ENCODE measurements at places on chromosomes 11 and 22.

DNA sequence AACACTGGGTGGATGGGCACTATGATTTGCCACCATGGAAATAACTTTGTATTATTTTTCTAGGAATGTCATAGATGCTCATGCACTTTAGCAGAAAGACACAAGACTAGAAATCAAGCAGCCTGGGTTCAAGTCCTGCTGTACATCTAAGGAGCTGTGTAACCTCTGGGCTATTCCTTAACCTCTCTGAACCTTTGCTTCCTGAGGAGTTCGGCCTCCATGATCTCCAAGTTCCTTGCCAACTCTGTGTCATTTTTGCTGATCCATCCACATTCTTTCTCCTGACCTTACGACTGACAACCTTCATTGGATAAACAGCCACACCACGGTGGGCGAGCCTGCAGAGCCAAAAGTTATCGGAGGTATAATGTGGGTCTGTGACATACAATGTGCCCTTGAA is 24.1 kb downstream of the ETS1 start:
- no peak for DNase-seq

DNA sequence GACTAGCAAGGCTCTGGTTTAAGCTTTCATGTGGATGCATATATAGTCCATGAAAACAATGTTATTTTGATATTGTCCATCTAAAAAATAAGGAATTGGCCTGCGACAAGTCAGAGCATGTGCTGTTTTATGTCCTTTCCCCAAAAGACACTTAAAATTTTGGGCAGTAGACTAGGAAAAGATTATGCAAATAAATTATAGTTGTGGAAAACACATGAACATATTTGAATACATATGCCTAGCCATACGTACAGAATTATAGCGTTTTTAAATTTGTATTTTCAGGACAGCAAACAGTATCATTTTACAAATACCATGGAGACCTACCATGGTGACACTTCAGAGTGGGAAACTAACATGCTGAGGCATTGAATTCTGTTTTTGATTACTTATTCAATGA is 113.8 kb upstream of the SLC5A12 start:
- no peak for DNase-seq

DNA sequence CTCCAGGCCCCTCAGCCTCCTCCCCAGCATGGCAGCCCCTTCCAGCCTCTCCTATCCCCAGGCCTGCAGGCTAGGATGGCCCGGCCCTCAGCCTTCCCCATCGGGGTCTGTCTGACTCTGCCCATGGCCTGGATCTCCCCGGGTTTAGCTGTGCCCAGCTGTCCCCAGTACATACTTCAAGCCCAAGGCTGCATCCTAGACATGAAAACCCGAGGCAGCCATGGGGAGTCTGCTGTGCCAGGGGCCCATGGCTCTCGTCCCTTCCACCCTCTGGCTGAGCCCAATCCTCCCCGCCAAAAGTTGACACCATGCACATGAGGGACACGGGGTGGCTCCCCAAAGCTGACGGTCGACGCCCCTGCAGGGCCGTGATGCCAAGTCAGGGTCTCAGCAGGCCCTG is 22.2 kb upstream of the FADD start:
- DNase-seq, result no peak

- DNase-seq, result no peak
Measured at GRCh38 chr22:36238373-36239149, 766 bp downstream of the APOL2 start.

DNA sequence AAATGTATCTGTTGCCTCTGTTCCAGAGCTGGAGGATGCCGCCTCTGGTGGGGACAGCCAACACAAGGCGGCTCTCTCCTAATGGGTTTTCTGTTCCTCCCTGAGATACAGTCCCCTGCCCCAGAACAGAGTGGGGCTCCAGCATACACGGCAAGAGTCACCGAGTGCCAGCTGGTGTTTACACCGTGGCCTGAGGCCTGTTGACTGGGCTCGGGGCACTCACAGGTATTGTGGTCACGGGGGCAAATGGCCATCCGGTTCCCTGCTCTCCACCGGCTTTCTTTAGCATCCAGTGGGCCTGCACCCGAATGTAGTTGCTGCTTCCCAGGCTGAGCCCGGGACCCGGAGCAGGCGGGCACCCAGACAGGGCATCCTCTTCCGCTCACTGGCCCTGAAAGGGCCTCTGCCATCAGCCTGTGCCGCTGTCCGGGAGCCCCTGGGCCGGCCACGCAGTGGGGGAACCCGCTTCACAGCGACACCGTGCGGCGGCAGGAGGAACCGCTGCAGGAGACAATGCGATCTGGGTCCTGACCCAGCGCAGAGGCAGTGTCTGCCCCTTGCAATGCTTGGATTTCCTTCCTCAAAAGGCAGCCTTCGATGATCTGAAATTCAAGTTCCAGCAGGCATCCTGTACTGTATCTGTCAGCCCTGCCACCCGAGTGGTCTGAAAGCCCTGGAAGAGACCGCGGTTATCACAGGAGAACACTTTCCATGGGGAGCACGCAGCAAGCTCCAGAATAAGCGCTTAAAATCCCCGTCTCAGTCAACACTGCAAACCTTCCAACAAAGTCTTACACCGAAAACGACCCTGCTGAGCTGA is 859 bp upstream of the KRTAP5-5 start:
- peak; percentile 64 for DNase-seq

DNA sequence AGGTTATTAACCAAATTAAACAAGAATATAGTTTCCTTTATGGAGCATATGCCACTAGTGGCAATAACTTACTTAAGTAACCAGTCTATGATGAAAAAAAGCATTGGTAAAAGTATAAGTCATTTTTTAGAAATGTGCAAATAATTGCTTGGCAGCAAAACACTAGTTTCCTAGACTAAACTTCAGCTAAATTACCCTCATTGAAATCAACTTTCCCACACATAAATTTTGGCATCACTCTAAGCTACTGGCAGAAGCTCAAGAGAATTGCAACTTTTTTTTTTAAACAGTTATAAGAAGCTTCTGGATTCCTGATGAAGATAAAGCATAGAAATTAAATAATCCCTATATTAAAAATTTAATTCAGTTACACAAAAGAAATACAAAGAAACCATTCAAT is 12.5 kb downstream of the CCDC34 start:
- no peak for DNase-seq

- no peak for DNase-seq
Measured at GRCh38 chr11:38438091-38438490, 1840.1 kb upstream of the RAG2 start.

GRCh38 chr22:44020981-44021380 is 3.1 kb upstream of the PARVB start:
- no peak for DNase-seq

DNA sequence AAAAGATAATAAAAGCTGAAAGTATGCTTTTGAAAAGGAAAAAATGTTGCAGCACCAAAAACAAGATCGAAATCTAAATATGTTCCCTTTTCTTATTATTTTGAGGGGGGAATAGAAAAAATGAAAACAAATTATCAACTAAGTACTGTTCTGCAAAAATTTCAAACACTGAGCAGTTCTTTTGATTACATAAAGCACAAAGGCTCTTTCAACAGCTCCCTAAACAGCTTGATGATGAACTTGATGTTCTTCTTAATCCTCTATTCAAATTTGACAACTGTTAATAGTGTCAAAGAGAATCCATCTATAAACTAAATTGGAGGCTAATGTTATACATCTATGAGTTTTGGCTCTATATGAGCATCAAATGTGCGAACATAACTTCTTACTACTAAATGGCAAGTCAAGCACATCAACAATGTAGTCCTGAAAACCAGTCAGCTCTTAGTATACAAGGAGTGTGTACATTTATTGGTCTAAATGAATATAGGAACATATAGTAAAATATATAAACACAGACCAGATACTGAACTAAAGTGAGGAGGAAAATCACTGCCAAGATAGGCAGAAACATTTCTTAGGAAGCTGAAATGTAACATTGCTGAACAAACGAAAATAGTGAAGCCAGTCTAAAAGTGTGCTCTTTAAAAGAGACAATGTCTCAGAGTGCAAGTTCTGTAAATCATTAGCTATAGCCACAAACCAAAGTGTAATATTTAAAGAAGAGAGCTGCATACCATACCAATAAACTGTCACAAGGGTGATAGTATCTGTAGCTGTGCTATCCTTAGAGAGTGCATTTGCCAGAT is 94.3 kb downstream of the SOX6 start:
- no peak for DNase-seq

DNA sequence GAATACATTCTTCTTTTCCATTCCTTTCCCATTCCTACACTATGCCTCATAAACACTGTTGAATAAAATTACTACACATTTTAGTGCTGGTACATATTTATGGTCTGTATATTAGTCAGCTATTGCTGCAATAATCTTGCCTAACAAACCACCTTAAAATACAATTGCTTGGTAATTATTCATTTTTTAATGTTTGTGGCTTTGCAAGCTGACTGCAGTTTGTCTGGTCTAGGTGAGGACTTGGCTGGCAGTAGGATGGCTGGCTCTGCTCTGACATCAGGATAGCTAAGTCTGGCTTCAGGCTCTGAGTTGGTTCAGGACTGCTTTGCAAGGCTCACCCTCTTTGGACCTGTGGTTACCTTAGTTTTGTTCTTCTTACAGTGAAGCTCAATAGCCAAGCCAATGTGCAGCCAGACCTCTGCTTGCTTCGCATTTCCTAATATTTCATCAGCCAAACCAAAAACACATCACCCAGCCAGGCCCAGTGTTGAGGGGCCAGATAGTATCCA is 913.4 kb upstream of the RAG2 start:
- no peak for DNase-seq

GRCh38 chr11:117045956-117046355 is 52.3 kb downstream of the SIK3 start:
- no peak for DNase-seq

- DNase-seq, result peak; percentile 96
Measured at GRCh38 chr11:68030318-68031143, at the start of gene NDUFS8. Gene NDUFS8 (plus strand): TSS chr11:68030681. CDS start chr11:68032152, 1,471 bp downstream.

GRCh38 chr11:122304973-122305372 is 189.0 kb upstream of the BLID start:
- DNase-seq, result no peak

DNA sequence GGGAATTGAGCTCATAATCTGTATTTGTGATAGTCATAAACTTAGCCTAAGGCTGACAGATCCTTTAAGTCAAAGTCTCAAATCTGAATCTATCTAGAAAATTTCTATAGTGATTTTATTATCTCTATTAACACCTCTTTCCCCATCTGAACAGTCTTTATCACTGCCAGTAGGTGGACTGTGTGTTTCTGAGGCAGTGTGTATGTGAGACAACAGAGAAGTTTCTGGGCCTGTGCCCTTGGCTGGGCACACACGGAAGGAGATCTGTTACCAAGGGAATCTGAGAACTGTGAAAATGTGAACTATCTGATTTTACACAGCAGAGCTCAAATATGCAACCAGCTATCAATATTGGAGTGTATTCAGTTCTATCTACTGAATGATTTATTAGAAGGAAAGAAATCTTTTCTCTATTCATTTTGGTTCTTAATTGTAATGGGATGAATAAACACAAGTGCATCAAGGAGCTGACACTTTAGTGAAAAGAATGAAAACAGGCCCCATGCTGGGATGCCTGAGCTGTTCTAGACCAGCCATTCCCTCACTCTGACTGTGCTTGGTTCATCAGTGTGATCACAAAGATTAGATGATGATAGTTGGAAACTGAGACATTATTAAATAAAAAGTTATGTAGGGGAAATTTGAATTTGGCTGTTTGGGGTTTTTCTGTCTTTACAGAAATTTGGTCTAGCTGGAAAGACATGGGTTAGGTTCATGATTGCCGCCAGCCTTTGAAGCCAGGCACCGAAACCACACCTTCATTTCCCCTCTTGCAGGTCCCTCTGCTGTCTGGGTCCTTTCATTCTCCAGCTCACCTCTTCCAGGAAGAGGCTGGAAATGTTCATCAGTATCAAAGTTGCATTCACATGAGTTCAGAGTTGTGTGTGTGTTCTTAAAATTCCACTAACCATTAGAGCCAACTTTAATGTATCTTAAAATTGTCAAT is 68.1 kb downstream of the LIF start:
- peak; percentile 70 for DNase-seq

DNA sequence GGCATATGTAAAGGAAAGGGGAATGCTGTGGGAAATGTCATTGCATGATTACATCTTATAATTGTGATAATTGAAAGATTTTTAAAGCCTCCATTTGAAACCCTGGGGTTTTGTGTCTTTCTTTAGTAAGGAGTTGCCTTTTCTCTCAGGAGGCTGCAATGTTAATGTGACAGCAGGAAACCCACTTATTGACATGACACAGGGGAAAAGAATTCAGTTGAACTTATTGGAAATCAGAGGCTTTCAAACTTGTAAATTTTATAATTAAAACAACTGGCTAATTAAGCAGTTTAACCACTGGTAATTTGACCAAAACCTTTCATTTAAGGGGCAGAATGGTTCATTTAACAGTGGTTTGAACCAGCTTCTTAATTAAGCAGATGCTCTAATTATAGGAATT is 31.2 kb downstream of the MRPL48 start:
- DNase-seq, result no peak

DNA sequence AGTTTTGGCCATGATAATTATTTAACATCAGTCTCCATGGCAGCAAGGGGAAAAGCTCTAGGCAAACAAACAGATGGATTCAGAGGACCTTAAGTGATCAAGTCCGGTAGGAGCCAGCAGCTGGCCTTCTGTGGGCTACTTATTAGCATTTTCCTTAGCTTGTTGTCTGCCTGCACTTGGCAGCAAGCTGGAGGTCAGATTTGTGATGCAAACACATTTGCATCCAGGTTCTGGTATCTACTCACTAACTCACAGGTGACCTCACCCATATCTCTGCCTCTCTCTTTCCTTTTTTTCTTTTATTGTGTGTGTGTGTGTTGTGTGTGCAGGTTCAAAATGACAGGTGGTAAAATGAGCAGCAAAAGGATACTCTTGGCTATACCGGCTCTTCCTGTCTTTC is 32.3 kb downstream of the ARHGAP42 start:
- DNase-seq, result no peak

DNA sequence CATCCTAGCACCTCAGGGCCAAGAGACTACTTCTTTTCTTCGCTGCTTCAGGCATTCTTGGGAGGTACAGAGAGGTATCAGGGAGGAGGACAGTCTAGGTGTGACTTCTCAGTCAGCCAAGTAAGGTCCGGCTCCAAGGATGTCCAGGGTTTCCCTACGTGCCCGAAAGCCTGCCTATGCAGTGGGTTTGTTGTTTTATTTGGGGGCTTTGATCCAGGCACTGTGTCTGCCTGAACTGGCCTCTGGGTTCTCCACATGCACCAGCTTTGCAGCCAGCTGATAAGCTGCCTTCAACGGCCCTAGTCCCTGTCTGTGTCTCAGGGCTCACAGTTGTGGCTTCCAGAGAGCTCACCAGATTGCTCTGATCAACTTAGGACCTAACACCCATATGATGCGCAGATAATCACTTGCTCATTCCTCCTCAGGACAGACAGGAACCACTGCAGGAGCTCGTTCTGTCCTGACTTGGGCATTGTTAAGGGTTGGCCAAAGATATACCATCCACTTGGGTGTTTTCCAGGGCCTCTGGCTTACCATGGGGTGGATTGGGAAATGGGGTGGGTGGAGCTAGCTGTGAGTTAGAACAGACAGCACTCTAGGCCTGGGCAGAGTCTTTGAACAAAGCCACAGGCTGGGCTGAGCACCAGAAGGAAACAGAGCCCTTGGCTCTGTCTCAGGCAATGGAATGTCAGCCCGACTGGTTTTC is 45.5 kb upstream of the CRYBB3 start:
- DNase-seq, result no peak
